ENCODE measurements at places on chromosomes 2 and 18.

- no peak for DNase-seq
Measured at GRCh38 chr18:57767259-57768050, 35.7 kb downstream of the ATP8B1 start.

DNA sequence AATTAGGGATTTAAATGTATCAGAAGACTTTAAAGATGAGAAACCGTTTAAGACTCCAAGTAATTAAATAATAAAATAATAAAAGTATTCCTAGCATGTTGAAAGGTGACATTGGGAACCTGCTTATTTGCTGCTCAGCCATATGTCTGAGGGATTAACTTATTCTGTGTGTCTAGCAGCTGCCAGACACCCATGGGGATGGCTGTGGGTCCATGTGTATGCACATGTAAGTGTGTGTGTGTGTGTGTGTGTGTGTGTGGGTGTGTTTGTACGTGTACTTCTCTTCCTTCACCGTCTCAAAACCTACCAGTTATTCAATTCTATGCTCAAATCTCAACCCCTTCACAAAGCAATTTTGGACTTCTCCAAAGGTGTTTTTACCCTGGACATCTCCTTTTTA lies 124.5 kb downstream of the SETBP1 start:
- no peak for DNase-seq

DNA sequence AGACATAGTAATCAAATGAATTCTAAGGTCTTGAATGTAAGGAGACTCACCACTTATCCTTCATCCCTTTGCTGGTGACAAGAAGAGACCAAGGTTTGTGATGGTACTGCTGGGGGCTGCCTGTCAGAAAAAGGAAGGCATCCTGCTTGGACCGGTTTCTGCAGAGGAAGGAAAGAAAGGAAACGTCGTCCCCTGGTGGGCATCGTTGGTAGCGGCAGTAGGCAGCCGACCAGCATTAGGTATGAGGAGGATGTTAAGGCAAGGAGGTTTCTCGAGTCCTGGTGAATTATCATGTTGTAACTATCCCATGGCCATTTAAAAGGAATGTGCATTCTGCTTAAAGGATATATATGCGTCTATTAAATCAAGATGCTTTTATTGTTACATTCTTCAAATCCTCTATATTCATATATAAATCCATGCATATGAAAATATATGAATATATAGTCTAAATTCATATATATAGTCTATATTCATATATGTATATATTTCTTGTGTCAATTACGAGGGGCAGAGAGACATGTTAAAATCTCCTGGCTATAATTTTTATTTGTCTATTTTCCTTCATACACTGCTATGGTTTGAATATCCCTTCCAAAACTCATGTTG lies 94.4 kb upstream of the TGFA start:
- peak; percentile 19 for DNase-seq

- no peak for DNase-seq
Measured at GRCh38 chr18:51077217-51077616, 47.2 kb downstream of the SMAD4 start.

DNA sequence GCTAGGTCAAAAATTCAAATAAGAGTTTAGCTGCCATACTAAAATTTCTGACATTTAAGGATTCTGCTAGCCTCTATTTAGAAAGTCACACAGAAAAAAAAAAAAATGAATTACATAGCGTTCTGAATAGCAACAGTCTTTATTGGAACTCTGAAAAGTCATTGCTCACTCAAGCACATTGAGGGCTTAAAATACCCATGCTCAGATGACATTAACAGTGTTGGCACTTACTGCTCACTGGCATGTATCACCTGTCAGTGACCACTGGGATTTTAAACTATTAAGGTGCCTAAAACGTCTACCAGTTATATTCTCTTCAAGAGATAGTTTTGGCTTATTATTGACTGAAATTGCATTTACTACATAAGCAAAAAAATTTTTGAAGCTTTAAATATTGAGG lies 468.0 kb upstream of the SPHKAP start:
- DNase-seq = no peak

- no peak for DNase-seq
Measured at GRCh38 chr2:119808516-119809147, 48.9 kb downstream of the PTPN4 start.

- no peak for DNase-seq
Measured at GRCh38 chr2:241288324-241288888, 27.1 kb downstream of the HDLBP start.

DNA sequence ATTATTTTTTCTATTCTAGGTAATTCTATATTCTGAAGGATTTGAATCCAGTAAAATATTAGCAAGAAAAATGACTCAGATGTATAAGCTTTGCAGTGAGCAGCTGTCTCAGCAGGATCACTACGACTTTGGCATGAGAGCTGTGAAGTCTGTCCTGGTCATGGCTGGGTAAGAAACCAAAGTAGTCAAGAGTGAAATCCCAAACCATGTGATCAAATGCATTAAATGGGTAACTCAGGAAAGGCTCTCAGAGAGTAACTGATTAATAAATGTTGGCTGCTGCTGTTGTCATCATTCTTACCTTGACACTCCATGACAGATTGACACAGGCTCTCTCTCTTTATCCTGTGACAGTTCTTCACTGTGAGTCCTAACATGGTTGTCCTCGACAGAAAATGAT lies 124.1 kb downstream of the DNAH6 start:
- DNase-seq = no peak

- DNase-seq = no peak
Measured at GRCh38 chr2:209619782-209620181, 151.8 kb upstream of the UNC80 start.

DNA sequence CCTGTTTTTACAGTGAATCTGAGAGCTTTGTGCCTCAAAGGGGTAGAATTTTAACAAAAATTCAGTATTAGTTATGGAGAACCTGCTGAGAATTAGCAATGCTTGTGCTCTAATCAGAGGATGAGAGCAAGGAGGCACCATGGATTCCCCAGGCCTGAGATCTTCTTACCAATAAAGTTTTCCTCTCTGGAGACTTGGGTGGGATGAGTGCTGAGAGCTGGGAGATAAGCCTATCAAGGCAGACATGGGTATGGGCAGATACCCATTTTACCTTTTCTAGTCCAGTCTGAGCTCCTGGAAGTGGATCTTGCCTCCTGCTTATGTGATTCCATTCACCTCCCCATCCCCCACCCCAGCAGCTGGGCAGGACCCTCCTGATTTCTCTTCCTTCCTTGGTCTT lies 53.9 kb downstream of the BMP10 start:
- DNase-seq = no peak

DNA sequence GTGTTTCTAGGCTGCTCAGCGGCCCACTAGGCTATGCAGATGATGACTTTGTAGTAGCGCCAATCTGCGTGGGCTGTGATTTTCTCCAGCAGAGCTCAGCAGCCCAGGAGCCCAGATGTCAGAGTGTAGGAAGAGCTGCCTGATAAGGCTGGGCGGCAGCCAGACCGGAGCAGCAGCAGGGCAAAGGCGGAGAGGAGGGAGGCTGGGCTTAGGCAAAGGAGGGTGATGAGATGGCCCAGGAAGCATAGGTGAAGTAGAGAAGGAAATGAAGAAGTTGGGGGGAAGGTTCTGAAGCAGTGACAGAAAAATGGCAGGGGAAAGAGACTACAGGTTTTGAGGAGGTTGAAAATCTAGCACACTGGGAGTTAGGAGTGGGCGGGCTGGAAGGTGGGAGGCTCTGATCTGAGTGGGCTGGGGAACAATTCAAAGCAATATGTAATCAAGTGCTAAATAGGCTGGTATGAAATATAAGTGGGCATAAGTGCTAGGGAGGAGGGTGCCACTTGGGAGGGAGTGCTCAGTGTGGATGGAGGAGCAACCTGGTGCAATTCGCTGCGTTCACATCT lies 50.6 kb upstream of the STPG4 start:
- no peak for DNase-seq

DNA sequence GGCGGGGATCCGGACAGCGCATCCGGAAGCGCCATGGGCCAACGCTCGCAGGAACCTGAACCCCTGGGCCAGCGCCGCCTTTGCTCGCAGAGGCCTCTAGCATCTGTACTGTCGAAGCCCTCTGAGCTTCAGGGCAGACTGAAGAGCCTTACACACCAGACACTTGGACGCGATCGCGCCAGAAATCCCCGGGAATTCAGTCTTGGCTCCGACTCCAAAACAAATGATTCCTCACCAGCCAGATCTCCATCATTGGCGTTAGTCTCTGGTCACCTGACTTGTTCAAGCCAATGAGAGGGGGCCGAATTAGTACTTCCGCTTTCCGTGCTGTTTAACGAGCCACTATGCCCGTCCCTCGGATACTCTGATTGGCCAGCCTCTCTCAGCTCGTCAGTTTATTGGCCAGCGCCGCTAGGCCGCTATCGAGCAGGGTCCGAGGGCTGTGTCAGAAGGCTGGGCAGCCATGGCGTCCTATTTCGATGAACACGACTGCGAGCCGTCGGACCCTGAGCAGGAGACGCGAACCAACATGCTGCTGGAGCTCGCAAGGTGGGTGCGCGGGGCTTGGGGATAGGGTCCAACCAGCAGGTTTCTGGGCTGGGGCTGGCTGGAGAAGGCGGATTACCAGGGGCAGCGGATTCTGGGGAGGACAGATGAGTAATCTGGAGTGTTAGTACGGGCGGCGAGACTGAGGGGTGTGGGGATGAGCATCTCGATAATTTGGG lies at the start of gene RNF181:
RNF181 (plus strand) TSS at position 445 of the 725 bp plus-strand sequence; CDS start at position 464, 19 bp downstream.
- peak; percentile 67 for DNase-seq

- no peak for DNase-seq
Measured at GRCh38 chr2:212549941-212550340, 11.3 kb upstream of the ERBB4 start.

DNA sequence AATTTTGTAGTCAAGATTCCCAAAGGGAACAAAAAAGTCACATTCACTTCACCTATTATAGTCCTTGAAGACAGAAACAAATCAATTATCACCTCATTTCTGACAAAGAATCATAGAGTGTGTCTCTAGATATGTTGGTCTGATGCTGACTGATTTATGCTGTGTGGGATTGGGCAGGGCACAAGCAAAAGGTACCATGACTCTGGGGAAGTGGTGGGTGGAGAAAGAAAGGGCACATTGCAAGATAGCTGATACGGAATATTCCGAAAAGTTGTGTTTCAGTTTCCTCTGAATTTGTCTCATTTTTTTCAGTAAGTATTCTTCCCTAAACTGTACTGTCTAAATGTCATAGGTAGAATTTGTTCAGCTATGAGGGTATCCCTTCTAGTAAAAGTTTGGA lies 268.0 kb downstream of the MREG start:
- DNase-seq = no peak

DNA sequence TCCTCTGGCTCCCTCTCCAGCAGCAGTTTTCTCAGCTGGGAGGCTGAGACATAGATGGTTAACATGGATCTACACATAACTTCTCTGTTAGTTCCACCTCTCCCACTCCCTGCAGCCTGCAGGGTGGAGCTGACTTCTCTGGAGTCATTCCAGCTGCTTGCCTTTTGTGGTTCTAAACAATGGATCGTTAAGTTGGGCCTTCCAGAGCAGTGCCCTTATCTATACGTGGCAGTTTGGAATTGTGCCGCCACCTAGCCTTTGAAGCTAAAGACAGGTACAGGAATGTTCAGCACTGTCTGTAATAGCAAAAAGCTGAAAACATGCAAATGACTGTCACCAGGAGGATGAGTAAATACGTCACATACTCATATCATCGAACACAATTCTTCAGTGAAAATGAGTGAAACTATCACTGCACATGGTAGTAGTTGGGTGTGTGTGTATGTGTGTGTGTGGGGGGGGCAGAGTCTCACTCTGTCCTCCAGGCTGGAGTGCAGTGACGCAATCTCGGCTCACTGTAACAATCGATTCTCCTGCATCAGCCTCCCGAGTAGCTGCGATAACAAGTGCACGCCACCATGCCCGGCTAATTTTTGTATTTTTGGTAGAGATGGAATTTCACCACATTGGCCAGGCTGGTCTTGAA lies 50.3 kb downstream of the SH2D6 start:
- no peak for DNase-seq

GRCh38 chr2:75500633-75501032 lies 60.1 kb downstream of the EVA1A start:
- no peak for DNase-seq

DNA sequence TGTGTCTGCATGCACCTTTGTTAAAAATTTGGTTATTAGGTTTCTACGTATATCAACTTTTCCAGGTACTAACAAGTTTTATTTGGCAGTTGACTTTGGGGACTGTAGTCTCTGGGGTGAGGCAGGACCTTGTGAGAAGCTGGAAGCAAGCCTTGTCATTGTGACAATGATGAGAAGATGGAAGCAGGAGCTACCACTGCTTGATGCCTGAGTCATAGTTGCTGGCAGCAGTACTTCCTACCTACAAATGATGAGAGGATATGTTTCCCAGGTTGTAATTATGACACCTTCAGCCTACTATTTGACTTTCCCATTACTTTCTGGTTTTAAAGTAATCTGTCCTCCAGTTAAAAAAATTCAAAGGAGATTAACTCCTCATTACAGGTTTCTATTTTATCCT lies 516.3 kb downstream of the NRXN1 start:
- DNase-seq = no peak

- DNase-seq = no peak
Measured at GRCh38 chr18:70246061-70246466, 40.6 kb upstream of the RTTN start.

- no peak for DNase-seq
Measured at GRCh38 chr18:70311726-70312125, 22.9 kb downstream of the SOCS6 start.
